A172 (cell line): ENCODE measurements at places on chromosomes 6 and 20. TPM values are rescaled to one million over a fixed set of nuclear protein-coding genes. Genes with fewer than 3 reads are reported as not detected.

DNA sequence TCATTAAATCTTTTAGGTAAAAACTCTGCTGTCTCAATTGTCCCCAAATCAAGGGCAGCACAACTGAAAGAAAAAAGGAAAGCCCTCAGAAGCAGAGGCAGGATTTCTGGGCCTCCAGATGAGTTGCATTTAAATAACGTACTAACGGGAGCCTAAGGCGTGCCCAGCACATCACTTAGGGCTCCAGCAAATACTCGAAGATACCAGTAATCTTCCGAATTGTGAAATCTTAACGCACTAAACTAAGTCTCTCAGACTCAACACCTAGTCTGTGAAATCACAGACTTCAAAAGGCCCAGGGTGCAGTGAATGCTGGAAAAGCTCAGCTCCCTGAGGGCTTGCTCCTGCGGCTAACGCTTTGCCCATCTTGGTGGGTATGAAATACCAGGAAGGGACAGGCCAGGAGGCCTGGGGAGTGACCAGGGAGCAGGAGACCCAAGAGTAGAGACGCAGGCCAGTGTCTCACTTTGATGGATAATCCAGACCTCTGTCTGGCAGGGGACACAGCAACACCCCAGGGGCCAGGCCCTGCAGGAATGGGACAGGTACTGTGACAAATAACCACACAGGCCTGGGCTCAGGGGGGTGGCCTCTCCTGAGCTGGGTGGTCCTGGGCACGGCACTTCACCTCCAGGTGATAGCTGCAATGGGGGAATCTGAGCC is 36.4 kb downstream of the RRBP1 start:
- DNase-seq, result no peak

DNA sequence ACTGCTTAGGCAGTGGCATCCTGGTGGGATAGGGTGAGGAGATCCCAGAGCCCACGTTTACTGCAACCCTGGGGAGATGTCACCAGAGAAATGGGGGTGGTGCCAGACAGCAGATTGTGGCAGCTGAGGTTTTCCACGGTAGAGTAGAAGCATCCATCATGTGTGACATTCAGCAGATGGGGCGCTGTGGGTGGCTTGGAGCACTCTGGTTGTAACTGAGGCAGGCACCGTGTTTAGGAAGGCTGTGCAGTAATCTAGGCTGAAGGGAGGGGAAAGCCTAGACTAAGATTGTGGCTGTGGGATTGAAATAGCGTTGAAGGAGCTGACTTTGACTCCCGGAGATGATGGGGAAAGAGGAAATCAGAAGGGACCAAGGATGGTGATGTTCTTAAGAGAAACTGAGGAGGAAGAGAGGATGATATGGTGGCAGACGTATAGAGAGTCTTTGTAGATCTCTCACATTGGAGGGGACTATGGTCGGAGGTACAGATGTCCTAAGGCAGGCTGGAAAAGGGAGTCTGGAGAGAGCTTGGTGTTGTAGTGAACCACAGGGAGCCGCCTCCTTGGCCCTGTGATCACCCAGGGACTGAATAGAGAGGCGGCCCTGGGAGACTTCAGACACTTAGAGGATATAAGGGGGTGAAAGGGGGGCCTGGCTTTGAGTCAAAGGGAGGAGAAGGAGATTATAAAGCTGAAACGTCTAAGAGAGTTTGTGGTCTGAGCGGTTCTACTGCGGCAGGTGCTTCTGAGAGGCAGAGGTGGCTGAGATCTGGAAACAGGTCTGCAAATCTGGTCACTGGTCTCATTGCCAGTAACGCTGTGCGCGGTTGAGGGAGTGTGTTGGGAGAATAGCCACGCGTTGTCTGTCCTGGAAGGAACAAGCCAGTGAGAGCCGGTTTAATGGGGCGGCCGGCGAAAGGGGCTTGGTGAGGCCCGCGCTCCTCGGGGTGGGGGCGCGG is 792 bp upstream of the MICA start:
- no peak for DNase-seq

GRCh38 chr20:56816349-56816748 is 187.2 kb downstream of the TFAP2C start:
- DNase-seq, result no peak

- no peak for DNase-seq
Measured at GRCh38 chr20:7656687-7657467, 283.4 kb downstream of the HAO1 start.

Gene BNIP5
- not detected in 2 replicates for total RNA-seq

DNA sequence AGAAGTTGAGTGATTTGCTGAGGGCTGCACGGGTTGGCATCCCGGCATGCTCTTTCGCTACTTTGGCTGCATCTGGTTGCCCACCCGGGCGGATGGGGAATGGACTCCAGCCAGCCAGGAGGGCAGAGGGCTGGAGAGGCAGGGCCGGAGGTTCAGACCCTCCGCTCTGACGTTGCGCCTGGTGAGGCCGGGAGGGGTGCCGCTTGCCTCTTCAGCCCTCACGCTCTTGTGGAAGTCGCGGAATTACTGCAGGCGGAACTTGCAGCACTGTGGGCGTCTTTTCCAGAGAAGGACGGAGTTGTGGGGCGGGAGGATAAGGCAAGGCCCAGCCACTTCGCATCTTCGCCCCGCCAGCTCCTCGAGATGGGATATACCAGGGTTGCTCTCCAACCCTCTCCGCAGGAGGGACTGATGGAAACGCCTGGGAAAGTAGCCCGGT is 656 bp downstream of the RTEL1 start:
- DNase-seq, result no peak

DNA sequence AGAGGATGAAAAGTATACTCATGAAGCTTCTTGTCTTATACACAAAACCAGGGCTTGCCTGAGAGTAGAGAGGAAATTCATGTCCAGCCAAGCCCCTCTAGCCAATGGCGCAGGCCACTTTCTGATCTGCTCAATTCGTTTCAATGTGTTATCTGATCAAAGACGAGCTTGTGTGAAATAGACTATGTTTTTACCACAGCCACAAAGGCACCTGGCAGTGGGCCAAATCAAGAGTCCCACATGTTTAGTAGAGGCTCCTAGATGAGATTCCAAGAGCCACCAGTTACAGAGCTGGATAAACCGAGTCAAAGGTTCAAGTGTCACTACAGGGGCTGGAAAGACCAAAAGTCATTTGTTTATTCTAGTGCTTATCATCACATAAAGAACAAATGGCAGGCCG is 34.9 kb downstream of the GPLD1 start:
- DNase-seq, result no peak

DNA sequence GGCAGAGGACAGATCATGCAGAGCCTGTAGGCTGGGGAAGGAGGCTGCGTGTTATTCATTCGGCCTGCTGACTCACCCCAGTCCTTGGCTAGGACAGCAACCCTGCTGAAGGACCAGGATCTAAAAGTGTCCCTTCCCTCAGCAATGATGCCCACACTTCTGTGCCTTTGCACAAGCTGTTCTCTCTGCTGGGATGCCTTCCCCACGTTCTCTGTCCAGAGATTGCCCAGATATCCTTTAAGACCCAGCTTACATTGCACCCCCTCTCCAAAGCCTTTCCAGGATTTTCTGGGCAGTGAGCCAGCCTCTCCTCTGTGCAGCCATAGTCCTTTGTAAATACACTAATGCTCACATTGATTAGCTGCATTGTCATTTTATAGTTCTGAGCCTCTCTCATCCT is 99.3 kb upstream of the CHD6 start:
- DNase-seq, result no peak

GRCh38 chr6:132333639-132334520 is 67.4 kb downstream of the MOXD1 start:
- DNase-seq, result peak; percentile 92

- no peak for DNase-seq
Measured at GRCh38 chr6:53005663-53006250, 10.7 kb upstream of the GSTA4 start.

Gene TCP11
- not detected in 2 replicates for total RNA-seq

Gene DDO
- 3.5 and 6.0 TPM in 2 replicates for total RNA-seq

- no peak for DNase-seq
Measured at GRCh38 chr6:165988757-165989456, 178.7 kb downstream of the TBXT start.

Gene NDUFAF4
- total RNA-seq, result 37.6 and 66.7 TPM in 2 replicates

Gene TNXB
- 45.0 and 45.7 TPM in 2 replicates for total RNA-seq

Gene NKAIN4
- not detected in 2 replicates for total RNA-seq

Gene PSORS1C1
- 1.1 and 3.4 TPM in 2 replicates for total RNA-seq

GRCh38 chr20:44419131-44419844 is 56.4 kb upstream of the TTPAL start:
- DNase-seq, result peak; percentile 22

GRCh38 chr6:27791182-27791943 is 120.8 kb downstream of the OR2B2 start:
- DNase-seq, result peak; percentile 85

Gene ZSCAN26
- total RNA-seq, result 16.9 and 18.7 TPM in 2 replicates

Gene BMP6
- 0.07 and 0.22 TPM in 2 replicates for total RNA-seq

Gene ABHD16B
- not detected in 2 replicates for total RNA-seq

GRCh38 chr6:88728756-88729155 is 234.7 kb downstream of the RNGTT start:
- DNase-seq, result no peak

Gene RAB22A
- 24.5 and 29.0 TPM in 2 replicates for total RNA-seq

GRCh38 chr6:25619217-25619616 is 32.8 kb upstream of the SCGN start:
- no peak for DNase-seq

DNA sequence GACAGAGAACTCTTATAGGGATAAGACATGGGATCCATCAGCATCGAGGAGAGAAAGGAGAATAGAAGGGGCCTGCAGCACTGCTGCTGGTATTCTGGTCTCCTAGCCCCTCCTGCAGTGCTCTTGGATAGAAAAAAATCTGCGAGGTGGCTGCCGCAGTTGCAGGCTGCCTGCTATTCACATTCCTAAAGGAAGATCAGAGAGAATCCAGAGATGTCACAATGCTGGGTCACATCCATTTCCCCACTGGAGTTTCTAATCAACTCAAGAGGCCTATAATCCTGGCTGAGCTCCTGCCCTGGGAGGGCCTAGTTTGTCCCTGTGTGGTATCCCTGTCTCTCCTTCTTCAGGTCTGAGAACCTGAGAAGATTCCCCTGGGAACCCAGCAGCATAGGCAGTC is 357.8 kb downstream of the MAFB start:
- no peak for DNase-seq

- peak; percentile 45 for DNase-seq
Measured at GRCh38 chr6:122869437-122870024, 80.5 kb downstream of the SMPDL3A start.

Gene SIRPB1
- total RNA-seq, result 0.55 and 0.74 TPM in 2 replicates

Gene PNLDC1
- total RNA-seq, result not detected in 2 replicates

DNA sequence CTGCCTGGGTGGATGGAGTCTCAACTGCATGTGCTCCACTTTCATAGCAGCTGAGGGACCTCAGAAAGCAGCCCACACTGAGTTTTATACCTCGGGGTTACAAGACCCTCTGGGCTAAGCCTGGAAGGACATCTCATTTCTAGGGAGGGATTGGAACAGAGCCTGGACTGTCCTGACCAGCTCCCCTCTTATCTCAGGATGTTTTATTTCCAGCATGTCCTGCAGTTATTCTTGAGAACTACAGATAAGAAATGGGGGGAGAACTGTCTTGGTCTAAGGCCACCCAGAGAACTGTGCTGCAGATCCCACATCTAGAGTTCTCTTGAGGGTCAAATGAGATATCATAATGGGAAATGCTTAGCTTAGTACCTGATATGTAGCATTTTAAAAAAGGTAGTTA is 97.3 kb upstream of the CHD6 start:
- DNase-seq, result no peak

Gene CAP2
- total RNA-seq, result 20.2 and 27.8 TPM in 2 replicates

Gene FAM209B
- not detected in 2 replicates for total RNA-seq

DNA sequence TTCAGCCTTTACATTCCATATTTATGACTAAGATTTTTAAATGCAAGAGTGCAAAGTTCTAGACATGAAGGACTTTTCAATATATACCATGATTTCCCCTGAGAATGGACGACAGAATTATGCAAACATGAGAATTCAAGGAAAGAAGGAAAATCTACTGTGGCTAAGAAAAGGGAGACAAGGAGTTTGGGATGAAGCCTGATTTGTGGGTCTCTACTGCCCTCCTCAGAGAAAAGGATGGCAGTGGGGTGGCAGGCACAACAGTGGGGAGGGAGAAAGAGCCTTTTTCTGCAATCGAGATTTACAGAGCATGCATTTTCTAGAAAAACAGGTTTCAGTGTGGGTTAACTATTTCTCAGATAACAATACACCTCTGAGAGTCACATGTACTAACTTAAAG is 466.9 kb upstream of the NRSN1 start:
- no peak for DNase-seq

GRCh38 chr6:41599015-41599851 is 39.0 kb upstream of the MDFI start:
- DNase-seq, result no peak

GRCh38 chr6:79461205-79461604 is 76.0 kb downstream of the LCA5 start:
- DNase-seq, result no peak

Gene SLA2
- 0.17 TPM in 1 of 2 replicates, not detected in the other for total RNA-seq

DNA sequence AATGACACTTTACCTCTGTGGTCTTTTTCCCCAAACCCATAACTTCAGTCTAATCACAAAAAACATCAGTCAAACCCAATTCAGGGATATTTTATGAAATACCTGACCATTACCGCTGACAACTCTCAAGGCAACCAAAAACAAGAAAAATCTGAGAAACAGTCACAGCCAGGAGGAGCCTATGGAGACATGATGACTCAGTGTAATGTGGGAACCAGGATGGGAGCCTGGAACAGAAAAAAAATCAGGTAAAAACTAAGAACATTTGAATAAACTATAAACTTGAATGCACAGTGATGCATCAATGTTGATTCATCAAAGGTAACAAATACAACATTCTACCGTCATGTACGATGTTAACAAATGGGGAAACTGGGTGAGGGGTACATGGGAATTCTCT is 84.1 kb upstream of the TSHZ2 start:
- DNase-seq, result no peak

Gene SLC22A1
- total RNA-seq, result 0.07 and 0.17 TPM in 2 replicates

Gene ERGIC3
- total RNA-seq, result 258 TPM in 2 replicates

Gene SLPI
- 0.33 TPM in 1 of 2 replicates, not detected in the other for total RNA-seq

- DNase-seq, result no peak
Measured at GRCh38 chr6:56671651-56672461, 29.2 kb upstream of the DST start.

DNA sequence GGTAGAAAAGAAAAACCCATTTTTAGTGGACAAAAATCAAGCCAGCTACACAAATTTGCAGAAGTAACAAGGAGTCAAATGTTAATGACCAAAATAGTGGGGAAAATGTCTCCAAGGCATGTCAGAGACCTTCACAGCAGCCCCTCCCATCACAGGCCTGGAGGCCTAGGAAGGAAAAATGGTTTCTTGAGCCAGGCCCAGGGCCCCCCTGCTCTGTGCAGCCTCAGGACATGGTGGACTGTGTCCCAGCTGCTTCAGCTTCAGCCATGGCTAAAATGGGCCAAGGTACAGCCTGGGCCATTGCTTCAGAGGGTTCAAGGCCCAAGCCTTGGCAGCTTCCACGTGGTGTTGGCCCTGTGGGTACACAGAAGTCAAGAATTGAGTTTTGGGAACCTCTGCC is 82.5 kb upstream of the CLVS2 start:
- no peak for DNase-seq

Gene CST11
- total RNA-seq, result not detected in 2 replicates
